ENCODE measurements at places on chromosomes 7 and 10.

DNA sequence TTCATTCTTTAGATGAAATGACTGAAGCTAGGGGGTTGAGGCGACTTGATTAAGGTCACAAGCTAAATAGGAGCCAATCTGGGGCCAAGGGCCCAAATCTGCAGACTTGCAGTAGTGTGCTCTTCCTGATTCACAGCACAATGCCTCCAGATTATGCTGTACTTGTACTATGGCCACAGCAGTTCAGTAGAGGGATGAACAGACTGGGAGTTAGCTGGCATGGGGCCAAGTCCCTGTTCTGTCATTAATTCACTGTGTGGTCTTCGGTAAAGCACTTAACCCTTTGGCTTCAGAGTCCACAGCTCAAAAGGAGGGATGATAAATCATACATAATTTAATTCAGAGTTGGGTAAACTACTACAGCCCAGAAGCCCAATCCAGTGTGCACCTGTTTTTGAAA, 196.8 kb downstream of the XPNPEP1 start:
- DNase-seq, result no peak

DNA sequence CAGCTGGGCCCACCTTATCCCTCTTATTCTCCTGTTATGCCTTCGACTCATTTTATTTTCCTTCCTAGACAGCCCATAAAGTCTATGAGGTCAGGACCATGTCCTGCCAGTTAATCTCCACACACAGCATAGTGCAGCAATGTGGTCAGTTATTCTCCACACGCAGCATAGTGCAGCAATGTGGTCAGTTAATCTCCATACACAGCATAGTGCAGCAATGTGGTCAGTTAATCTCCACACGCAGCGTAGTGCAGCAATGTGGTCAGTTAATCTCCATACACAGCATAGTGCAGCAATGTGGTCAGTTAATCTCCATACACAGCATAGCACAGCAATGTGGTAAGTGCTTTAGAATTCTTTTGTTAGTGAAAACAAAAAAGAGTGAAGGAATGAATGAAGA, 77.8 kb downstream of the TEX36 start:
- DNase-seq, result no peak

GRCh38 chr7:41970941-41971340, 266.1 kb downstream of the GLI3 start:
- no peak for DNase-seq

GRCh38 chr7:25481891-25482290, 253.6 kb upstream of the NPVF start:
- no peak for DNase-seq

- no peak for DNase-seq
Observed at GRCh38 chr7:140541513-140542227, 62.4 kb upstream of the MKRN1 start.

GRCh38 chr7:82053453-82054032, 283.7 kb upstream of the HGF start:
- peak; percentile 5 for DNase-seq

DNA sequence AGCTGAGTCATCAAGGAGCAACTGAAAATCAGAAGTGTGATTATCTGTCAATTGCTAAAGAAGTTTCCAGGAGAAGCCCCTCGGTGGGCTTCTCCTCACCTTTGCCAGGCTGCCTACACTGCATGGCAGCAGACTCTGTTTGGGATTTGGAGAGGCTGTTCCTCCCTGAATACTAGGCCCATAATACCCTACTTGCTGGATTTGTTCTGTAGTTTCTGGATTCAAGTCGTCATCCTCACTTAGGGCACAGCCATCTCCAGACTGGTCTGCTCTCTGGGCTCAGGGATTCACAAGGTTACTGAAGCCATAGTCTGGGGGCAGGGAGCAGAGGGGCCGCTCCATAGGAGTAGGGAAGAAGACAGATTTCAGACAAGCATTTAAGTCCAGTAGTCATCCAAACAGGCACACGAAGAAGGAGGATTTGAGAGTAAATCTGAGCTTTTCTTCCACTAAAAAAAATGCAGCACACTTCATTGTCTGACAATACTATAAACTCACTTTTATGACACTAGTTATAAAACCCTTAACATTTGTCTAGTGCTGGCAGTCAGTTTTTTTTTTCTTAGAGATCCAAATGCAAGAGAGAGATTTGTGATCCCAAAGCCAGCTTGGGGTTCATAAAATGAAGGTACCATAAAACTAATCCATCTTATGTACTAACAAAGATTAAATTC, 723.3 kb downstream of the GRID1 start:
- no peak for DNase-seq

DNA sequence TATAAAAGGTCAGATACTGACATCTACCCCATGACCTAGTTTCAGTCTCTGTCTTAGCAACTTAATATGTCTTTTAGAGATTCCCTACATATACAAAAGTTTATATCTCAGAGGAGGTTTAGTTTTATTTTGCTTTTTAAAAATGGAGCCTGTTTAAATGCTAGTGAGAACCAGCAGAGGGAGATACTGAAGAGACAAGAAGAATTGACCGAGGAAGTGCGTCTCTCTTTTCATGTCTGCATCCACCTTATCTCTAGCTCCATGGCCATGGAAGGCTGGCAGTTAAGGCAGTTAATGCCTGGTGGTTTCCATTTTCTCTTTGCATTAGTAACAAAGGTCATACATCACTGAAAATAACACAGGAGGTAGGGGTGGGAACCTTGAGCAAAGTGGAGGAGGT, 10.7 kb downstream of the SUV39H2 start:
- DNase-seq, result peak; percentile 22

DNA sequence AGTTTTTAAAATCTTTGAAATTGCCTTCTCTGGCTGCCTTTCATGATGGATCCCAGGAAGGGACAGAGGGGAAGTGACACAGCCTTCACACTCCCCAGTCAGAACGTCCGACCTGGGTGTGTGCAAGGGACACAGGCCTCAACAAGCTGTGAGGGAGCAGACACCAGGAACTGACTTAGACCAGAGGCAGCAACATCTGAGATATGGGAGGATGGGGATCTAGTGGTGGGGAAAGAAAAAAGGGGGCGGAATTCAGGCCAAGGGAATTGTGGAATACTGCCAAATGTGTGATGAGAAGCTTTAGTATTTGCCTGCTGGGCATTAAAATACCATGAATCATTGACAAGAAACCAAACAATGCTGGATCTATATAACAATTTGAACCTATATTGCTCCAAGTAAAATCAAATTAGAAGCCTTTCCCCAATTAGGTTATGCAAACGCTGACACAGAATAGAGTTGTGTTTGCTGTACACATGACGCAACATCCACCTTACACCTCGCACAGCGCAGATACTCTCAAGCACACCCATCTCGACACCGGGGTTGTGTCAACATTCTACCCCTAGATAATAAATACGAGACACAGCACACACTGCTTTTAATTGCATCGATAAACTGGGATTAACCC, 17.2 kb upstream of the MNX1 start:
- no peak for DNase-seq

GRCh38 chr10:62618576-62619412, 185.7 kb upstream of the ADO start:
- DNase-seq, result peak; percentile 38

DNA sequence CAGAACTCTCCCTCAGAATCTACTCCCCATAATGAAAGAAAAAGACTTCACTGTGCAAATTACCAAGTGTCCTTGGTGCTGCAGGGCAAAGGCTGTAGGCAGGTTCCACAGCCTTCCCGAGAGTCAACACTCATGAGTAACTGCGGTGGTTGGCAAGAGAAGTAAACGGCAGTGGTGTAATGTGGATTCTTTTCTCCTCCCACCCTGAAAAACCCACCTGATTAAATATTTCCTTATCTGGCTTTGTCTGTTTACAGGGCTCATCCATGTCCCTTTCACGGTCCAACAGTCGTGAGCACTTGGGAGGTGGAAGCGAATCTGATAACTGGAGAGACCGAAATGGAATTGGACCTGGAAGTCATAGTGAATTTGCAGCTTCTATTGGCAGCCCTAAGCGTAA, 300.9 kb downstream of the BICC1 start:
- DNase-seq, result no peak

DNA sequence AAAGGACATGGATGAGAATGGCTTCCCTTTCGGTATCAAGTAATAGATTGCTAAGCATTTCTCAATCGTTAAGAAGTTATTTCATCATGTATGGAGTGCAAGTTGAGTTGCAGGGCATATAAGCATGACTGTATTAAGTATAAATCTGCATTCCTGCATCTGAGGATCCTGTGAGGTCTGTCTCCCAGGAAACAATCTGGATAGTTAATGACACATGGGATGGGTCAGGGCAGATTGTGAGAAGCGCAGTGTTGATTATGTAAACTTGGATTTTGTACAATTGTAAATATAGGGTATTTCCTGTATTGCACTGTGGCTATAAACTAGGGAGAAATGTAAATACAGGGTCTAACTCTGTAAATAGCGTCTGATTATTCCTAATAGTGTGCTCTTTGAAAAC, 102.6 kb downstream of the PLXDC2 start:
- DNase-seq, result no peak

GRCh38 chr7:2237109-2237602, 4.4 kb upstream of the MAD1L1 start:
- peak; percentile 87 for DNase-seq

- no peak for DNase-seq
Observed at GRCh38 chr10:112360308-112361270, 13.3 kb upstream of the ACSL5 start.

GRCh38 chr7:23434147-23434917, 36.0 kb downstream of the IGF2BP3 start:
- no peak for DNase-seq

GRCh38 chr7:8176370-8177081, 85.4 kb downstream of the ICA1 start:
- DNase-seq, result peak; percentile 41

GRCh38 chr10:59131666-59132065, 44.8 kb upstream of the PHYHIPL start:
- no peak for DNase-seq

- no peak for DNase-seq
Observed at GRCh38 chr10:68092512-68092911, 16.8 kb upstream of the MYPN start.

GRCh38 chr7:140067052-140067451, 4.3 kb upstream of the PARP12 start:
- DNase-seq, result no peak

- no peak for DNase-seq
Observed at GRCh38 chr7:45443263-45443662, 130.9 kb upstream of the ADCY1 start.

All from GM10248 (cell line).